Ovary (tissue), 10 donors: ENCODE measurements at places on chromosomes 1 and 21. TPM values are rescaled to one million over a fixed set of nuclear protein-coding genes. Genes with fewer than 3 reads are reported as not detected.

GCSAML gene
- not detected for total RNA-seq

MPL gene
- total RNA-seq: 0.48 TPM

GRCh38 chr1:202038688-202039346, 28.4 kb downstream of the ELF3 start:
- H3K4me3 ChIP-seq: no peak overlapping the region
- no peak for DNase-seq
- no peak overlapping the region for H3K27ac ChIP-seq
- no peaks in the 10 kb centered on the region for H3K36me3 ChIP-seq
- H3K27me3 ChIP-seq: no peaks in the 10 kb centered on the region

S100A13 gene
- total RNA-seq: 86.1 TPM

KCNK2 gene
- 0.83 TPM for total RNA-seq

ARHGEF19 gene
- 14.6 TPM for total RNA-seq

TNFRSF8 gene
- total RNA-seq: 0.40 TPM

SPAG17 gene
- total RNA-seq: 2.4 TPM

GRCh38 chr1:212515329-212515760, 82.6 kb downstream of the NENF start:
- no peaks in the 10 kb centered on the region for H3K36me3 ChIP-seq
- no peak for DNase-seq
- H3K4me1 ChIP-seq: peaks cover 3% of the 10 kb centered on the region
- H3K27me3 ChIP-seq: no peaks in the 10 kb centered on the region
- no peak overlapping the region for H3K27ac ChIP-seq
- H3K4me3 ChIP-seq: no peak overlapping the region

CCDC30 gene
- total RNA-seq: 9.0 TPM

DNA sequence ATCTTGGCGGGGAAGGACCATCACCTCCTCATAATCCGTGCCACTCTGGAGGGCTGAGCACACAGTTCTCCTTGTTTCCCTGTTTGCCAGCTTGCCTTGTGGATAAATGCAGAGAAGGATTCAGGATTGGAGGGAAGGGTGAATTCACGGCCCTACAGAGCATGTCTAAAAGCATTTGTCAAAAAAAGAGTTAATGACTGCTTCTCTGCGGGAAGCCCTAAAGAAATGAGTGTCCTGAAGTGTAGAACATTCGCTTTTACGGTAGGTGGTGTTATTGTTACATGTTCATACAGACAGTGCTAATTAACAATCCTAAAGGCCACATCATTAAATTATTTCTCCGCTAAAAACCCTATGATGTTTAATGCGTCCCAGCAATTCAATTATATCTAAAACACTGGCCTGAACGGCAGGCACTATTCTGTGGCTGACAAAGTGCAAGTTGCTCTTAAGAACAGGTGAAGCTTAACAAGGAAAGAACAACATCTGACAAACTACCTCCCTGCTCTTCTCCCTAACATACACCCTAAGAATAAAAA, 112.3 kb upstream of the NFIA start:
- DNase-seq: no peak
- H3K27ac ChIP-seq: no peak overlapping the region
- no peaks in the 10 kb centered on the region for H3K36me3 ChIP-seq
- H3K4me3 ChIP-seq: no peak overlapping the region

GRCh38 chr1:71964188-71964587, 318.2 kb downstream of the NEGR1 start:
- H3K27ac ChIP-seq: no peak overlapping the region
- H3K4me1 ChIP-seq: no peaks in the 10 kb centered on the region
- H3K4me3 ChIP-seq: no peak overlapping the region
- no peak for DNase-seq

FCAMR gene
- not detected for total RNA-seq

SLC6A17 gene
- total RNA-seq: not detected

BMP8A gene
- 2.0 TPM for total RNA-seq

CASZ1 gene
- total RNA-seq: 4.0 TPM

GRCh38 chr21:23936224-23936623, 1671.1 kb downstream of the MRPL39 start:
- H3K27me3 ChIP-seq: no peaks in the 10 kb centered on the region
- H3K4me3 ChIP-seq: no peak overlapping the region
- no peaks in the 10 kb centered on the region for H3K36me3 ChIP-seq
- DNase-seq: no peak
- no peak overlapping the region for H3K27ac ChIP-seq

DNA sequence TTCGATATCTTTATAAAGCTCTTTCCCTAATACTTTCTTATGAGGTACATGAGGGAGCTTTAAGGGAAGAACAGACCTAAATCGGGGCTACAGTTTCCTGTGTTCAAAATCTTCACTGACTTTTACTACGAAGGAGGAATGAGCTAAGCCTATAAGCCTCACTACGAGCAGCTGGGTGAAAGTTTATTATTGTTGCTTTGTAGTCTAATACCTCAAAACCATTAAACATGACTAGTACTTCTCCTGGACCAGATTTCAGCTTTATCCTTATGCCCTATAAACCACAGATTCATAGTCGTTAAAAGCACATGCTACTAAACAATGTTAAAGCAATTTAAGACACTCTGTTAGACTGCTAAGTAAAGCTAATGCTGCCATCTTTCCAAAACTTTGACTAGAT, 30.2 kb downstream of the NDC1 start:
- no peak for DNase-seq
- no peaks in the 10 kb centered on the region for H3K36me3 ChIP-seq
- no peak overlapping the region for H3K4me3 ChIP-seq
- H3K27ac ChIP-seq: no peak overlapping the region
- H3K4me1 ChIP-seq: no peaks in the 10 kb centered on the region

- no peak for DNase-seq
- H3K4me1 ChIP-seq: no peaks in the 10 kb centered on the region
- no peak overlapping the region for H3K27ac ChIP-seq
- no peaks in the 10 kb centered on the region for H3K27me3 ChIP-seq
- no peaks in the 10 kb centered on the region for H3K36me3 ChIP-seq
Measured at GRCh38 chr1:212062832-212063438, 27.4 kb downstream of the DTL start.

DNA sequence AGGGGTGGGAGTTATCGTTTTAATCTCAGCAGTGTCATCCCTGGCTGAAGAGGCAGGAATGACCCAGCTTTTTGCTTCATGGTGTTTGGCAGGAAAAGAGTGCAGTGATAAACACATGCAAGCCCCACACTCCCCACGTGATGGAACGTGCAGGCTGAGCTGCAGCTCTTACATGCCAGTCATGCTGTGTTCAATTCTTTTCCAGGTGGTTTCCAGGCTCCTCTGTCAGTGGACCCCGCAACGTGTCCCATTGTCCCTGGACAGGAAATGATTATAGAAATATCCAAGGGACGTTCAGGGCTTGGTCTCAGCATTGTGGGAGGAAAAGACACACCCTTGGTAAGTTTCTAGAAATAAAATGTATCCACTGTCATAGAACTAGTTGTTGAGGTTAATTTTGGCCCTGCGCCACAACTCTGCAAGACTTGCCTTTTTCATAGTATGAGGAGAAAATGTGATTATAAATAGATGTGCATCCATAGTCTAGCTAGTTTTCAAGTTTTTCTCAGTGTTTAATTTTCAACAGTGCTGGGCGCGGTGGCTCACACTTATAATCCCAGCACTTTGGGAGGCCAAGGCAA, 110.2 kb upstream of the L1TD1 start:
- H3K4me3 ChIP-seq: no peak overlapping the region
- H3K27me3 ChIP-seq: no peaks in the 10 kb centered on the region
- no peak for DNase-seq

DNA sequence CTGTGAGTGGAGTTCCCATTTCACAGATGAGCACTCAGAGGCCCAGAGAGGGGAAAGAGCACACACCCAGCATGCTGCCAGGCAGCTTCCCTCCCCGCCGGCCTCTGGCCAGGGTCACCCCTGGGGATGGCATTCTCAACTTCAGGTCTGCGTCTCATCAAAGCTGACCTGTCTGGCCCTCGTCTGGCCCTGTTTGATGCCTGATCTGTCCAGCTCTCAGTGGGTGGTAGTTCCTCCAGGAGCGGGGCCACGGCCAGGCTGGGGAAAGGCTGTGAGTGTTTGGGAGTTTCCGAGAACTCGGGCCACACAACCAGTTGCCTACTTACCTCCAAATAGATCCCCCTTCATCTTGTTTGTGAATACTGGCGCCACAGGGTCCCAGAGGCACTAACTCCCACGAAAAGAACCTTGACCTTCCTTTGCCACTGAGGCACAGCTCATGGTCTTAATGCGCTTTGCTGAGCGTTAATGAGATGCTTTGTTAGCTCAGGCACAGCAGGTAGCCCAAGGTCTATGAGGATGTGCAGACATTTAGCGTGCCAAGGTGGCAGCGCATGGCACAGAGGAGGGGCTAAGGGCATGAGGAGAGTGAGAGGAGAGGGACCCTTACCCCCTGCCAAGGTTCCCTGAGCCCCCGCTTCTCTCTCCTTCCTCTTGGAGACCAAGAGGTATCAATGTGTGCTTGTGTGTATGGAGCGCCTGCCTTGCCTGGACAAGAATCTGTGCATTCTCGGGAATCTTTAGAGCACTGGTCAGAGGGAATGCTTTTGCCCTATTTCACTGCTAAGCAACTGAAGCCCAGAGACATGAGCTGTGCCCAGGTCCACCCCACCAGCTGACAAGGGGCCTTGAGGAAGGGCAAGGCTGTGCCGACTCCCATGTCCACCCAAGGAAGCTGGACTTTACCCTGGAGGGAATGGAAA, 61.2 kb downstream of the DISP3 start:
- no peak overlapping the region for H3K4me3 ChIP-seq
- H3K27me3 ChIP-seq: no peaks in the 10 kb centered on the region
- no peaks in the 10 kb centered on the region for H3K36me3 ChIP-seq
- H3K27ac ChIP-seq: no peak overlapping the region
- no peaks in the 10 kb centered on the region for H3K4me1 ChIP-seq
- DNase-seq: no peak
